ENCODE measurements at places on chromosomes 4 and X.

GRCh38 chrX:112826023-112826422, 14.6 kb downstream of the AMOT start:
- DNase-seq, result no peak

GRCh38 chr4:181258569-181258968, 984.6 kb upstream of the TENM3 start:
- no peak for DNase-seq

DNA sequence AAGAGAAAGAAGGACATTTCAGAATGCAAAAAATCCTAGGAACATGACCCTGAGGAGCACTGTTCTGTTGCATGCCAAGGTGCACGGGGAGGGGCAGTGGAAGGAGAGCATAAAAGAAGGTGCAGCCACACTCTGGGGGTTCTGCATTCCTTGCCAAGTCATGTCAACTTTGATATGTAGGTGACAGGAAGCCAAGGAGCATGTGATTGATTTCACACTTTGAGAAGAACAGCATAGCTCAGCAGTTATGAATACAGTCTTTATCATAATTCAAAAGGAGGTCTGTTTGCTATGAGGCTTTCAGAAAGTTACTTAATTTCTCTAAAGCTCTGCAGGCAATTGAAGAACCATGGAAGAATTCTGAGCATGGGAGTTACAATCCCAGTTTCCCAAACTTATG, 50.6 kb downstream of the SCFD2 start:
- no peak for DNase-seq

DNA sequence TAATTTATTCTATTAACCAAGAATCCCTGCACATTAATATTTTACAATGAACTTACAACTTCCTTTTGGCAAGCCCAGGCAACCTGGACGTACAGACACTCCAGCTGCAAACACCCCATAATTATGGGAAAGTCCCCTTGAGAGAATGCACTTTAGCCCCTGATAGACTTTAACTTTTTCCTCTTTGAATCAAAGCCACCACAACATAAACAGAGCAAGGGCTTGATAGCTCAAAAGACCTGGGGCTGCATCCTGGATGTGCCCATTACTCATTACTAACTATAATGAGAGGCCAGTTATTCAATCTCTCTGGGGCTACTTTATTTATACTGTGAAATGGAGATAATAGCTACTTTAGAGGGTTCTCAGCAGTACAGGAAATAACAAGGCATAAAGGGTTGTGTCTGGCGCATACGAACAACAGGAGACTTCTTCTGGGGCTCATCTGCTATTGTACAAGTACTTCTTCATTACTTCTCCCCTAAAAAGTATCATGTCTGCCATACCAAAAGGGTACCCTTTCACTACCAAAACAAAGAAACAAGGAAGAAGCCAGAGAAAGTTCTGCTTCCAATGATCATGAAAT, 54.9 kb downstream of the CASK start:
- DNase-seq, result no peak

DNA sequence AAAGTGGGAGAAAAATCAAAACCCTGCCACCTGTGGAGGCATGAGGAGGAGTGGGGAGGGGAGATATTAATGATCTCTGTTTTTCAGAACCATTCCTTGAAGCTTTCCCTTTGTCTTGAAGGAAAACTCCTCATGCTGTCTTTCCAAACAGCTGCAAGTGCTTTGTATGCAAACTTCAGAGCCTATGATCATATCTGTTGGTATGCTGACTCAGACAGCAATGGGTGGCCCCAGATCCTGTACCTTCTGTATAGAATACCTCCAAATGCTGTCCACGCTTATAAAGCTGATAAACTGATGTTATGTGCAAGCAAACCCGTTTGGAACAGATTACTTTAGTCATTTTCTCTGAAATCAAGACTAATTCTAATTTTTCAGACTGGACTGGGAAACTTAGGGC, 31.9 kb downstream of the BMP15 start:
- DNase-seq, result no peak

- peak; percentile 28 for DNase-seq
Observed at GRCh38 chrX:129566073-129566472, 26.0 kb downstream of the OCRL start.

DNA sequence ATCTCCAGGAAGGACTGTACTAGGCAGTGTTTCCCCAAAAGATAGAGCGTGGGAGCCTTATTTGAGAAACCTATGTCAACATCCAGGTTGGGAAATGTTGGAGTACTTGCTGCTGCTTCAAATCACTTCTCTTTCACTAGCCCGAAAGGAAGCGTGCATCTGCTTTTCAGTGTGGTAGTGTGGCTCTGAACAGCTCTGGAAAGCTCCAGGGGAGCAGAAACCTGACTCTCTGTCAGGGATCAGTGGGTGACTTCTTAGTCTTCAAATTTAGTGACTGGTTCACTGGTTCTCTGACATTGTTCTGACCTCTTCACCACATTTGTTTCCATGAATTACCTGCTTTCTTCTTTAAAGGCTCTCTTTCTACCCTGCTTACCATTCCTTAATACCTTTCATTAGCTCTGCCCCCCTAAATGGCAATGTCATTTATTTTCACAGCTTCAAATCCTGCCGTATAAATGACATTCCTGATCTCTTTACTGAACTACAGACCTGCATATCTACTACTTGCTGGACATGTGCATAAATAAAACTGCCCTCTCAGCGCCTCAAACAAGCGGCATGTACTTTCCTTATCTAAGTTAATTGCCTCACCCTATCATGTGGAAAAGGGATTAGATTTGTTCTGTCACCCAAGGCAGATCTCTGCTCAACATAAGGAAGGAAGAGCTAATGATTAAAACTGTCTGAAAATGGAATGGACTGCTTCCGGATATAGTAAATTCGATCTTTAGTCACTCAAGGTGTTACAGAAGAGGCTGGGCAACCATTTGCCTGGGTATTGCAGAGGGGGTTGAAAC, 37.0 kb downstream of the DLG3 start:
- DNase-seq, result no peak

GRCh38 chrX:151153086-151153485, 23.3 kb upstream of the GPR50 start:
- DNase-seq, result peak; percentile 34

DNA sequence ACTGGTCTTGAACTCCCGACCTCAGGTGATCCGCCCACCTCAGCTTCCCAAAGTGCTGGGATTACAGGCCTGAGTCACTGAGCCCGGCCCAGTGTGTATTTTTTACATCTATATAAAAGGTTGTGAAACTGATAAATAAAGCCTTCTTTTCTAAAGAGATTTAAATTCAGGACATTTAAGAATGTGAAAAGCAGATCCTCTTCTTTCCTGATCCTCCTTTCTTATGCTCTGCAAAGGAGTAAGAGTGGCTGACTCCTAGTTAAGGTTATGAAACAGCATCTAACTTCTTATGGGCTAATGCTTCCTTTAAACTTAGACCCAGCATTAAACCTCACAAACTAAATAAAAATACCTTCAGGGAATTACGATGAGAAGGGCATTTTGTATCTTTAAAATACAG, 197.7 kb upstream of the MAB21L2 start:
- DNase-seq, result no peak
